ENCODE measurements at places on chromosomes 11 and 22.

- no peak for DNase-seq
Observed at GRCh38 chr22:26837784-26838470, 180.5 kb downstream of the MIAT start.

- DNase-seq, result no peak
Observed at GRCh38 chr11:100359281-100359680, 327.8 kb upstream of the ARHGAP42 start.

DNA sequence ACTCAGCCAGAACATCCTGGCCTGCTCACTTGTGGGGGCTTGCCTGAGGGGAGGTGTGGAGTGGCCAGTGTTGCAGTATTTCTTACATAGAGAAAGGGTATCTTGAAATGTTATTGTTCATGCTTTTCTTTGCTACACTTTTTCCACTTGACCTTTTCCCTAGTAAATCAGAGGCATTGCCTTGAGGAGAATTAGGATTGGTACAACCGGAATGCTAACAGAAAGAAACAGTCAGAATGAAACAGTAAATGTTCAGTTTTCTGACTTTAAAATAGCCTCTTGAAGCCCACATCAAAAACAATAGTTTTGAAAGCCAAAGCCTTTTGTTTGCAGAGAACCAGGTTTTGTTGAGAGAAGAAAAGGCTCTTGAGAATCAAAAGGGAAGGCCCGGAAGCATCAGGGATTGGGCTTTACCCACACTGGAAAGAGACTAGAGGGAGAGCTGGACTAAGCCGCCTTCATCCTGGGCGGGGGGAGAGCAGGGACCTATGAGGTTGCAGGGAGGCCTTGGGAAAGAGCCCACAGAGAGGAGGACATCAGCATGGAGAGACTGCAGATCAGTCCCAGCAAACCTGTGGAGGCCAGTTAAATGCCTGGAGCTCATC is 12.4 kb downstream of the ADM start:
- DNase-seq, result peak; percentile 28

DNA sequence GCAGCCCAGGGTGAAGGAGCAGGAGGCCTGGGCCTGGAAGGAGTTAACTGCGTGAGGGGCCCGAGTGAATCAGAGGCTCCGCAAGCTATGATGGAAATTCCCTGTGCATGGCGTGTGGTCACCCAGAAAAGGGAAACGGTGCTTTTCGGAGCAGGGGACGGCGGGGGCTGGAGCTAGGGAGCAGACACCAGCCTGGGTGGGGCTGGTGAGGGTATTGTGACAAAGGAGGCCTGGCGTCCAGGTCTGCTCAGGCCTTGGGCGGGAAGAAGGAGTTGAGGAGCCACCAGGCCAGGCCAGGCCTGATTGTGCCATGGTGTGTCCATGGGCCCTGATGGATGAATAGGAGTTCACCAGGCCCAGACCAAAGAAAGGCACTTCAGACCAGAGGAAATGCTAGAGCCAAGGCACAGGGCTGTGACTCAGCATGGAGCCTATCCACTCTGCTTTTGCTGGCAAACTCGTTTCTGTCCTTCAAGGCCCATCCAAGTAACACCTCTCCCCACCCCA is 12.8 kb upstream of the SPI1 start:
- no peak for DNase-seq

- no peak for DNase-seq
Observed at GRCh38 chr22:41846268-41846987, 13.5 kb downstream of the SREBF2 start.

DNA sequence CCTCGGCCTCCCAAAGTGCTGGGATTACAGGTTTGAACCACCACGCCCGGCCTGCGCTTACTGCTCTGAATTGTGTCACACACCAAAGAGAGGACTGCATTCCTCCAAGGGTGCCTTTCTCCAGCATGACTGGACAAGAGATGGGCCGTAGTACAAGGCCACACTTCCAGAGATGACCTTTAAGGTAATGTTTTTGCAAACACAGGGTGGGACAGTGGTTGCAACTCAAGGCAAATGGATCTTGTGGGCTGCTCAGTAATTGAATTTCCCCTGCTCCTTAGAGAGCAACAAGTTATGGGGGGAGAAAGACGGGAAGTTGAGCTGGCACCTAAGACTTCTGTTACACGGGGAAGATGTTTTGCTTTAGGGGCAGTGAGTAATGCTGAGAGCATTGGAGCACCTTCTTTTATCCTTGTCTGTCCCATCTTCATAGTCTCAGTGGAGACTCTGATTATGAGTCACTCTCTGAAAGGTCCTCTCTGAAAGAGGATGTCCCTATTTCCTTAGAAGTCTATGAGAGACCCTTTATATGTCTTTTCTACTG is 66.3 kb downstream of the C11orf91 start:
- DNase-seq, result no peak
